ENCODE measurements at places on chromosomes 7 and 10.

- no peak for DNase-seq
Measured at GRCh38 chr10:24762161-24762924, 38.7 kb upstream of the ARHGAP21 start.

DNA sequence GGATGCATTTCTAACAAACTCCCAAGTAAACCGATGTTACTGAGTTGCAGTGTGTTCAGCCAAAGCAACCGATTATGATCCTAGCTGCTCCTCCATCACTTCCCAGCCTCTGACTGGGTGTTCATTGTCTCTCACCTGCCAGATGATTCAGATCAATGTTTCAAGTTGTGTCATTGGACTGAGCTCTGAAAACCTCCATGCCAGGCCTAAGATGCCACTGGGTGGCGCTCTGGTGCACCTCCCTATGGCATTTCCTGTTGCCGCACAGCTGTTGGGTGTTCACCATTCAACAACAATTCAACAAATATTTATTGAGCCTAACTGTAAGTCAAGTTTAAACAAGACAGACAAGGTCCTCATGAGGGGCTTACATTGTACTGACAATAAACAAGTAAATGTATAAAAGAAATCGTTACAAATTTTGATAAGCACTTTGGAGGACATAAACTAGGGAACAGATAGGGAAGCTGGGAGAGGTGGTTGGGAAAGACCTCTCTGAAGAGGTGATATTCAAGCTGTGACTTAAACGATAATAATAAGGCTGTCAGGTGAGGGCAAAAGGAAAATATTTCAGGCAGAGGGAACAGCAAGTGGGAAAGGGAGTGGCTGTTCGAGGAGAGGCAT lies 22.8 kb downstream of the RGR start:
- DNase-seq, result peak; percentile 45

DNA sequence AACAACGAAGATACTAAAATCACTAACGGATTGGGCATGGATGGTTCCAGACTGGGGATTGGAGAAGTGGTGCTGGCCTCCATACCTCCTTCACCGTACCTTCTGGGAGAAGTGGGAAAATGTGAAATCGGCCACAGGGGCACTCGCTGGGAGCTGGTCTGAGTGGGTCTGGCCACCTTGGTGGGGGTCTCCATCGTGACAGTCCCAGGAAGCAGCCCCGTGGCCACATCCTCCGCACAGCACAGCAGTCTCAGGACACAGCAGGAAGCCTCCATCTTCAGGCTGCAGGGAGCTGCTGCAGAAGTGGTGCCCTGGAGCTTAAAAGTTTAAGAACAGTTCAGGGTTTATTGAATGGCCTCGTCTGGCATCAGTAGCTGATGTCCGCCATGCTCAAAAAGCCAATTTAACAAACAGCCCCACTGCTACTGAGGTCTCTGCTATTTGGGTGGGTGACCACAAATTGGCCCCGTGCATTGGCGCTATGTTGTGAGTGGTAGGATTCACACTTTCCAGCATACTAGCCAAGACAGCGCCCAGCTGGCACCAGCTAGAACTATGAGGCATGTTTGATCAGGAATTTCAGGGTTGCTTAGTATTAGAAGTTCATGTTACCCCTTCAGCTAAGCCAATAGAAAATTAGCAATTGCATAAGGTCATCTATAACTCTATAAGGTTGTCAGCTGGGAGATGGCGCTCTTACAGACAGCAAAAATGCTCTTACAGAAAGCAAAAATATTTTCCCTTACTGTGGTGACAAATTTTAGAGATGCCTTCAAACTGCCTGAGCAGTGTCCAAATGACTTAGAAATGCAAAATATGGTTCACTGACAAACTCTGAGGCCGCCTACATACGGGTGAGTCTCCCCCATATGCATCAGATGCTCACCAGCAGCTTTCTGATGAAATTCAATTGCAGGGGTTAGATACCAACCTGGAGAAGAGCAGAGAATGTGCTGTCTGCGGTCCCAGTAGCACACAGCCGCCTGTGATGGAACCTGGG lies 17.0 kb downstream of the PKD1L1 start:
- DNase-seq, result no peak

DNA sequence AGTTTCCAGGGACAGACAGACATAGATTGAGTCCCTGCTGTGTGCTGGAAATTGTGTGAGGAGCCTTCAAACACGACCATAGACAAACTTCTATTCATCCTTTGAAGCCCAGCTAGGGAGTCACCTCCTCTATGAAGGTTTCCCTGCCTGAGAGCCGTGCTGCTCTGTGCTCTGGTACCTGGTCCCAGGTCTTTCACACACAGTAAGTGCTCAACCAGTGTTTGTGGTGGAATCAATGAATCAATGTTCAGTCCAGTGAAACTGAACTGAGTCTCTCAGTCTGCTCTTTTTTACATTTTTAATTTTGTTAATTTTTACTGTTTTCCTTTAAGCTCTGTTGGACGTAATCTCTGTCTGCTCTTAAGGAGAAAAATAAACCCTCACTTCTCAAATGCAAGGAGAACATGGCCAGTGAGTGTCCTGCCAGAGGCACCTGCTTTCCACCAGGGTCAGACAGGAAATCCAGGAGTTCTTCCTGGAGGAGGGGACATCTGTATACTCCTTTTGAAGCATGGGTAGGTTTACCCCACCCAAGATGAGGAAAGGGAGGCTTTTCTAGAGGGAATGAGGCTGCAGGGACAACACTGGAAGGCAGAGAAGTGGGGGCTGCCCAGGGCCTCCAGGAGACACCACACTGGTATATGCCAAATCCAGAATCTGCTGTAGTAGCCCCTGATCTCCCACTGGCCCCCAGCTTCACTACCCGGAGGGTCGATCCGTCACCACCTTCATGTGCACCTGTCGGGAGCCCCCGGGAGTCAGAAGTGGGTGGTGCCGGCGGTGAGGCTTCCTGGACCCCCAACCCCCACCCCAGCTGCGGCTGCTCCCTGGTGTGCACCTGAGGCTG lies 56.3 kb downstream of the MICALL2 start:
- no peak for DNase-seq

- no peak for DNase-seq
Measured at GRCh38 chr10:23870651-23871610, 338.0 kb upstream of the KIAA1217 start.

DNA sequence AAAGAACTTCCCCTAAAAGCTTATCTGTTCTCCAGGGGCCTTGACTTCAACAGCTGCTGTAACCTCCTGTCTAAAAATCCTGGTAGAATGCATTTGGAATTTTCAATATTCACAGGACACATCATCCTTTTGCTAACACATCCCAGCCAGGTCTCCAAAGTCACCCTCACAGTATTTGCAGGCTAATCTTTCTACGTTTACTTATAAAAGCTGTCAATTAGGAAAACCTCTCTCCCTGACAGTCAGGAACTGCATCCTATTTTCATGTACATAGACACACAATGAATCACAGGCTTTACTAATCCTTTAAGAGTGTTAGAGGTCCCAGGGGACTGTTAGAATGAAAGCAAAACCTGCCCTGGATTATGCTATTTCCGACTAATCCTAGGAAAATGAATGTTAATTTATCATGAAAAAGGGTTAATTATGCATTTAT lies 102.2 kb downstream of the GFRA1 start:
- no peak for DNase-seq

- DNase-seq, result no peak
Measured at GRCh38 chr7:28800150-28800549, 158.0 kb downstream of the TRIL start.
